ENCODE measurements at places on chromosomes 2 and 18. TPM values are rescaled to one million over a fixed set of nuclear protein-coding genes. Genes with fewer than 3 reads are reported as not detected.

Gene TNFRSF11A
- 0.13 TPM for total RNA-seq

Gene MC4R
- 0.13 TPM for total RNA-seq

Gene SCYGR4
- total RNA-seq = not detected

Gene TMEM198
- 5.1 TPM for total RNA-seq

Gene DSG4
- under 0.01 TPM for total RNA-seq

Gene LONRF2
- 0.49 TPM for total RNA-seq

Gene HSPE1
- total RNA-seq = 30.3 TPM

Gene THUMPD2
- 2.5 TPM for total RNA-seq

Gene SERPINB2
- not detected for total RNA-seq

Gene ASB18
- not detected for total RNA-seq

Gene GYPC
- total RNA-seq = 164 TPM

Gene TUBA3E
- not detected for total RNA-seq

Gene ZNF521
- total RNA-seq = 4.9 TPM

Gene CD28
- not detected for total RNA-seq

Gene PARD3B
- 2.0 TPM for total RNA-seq

Gene FHOD3
- 28.7 TPM for total RNA-seq
